ENCODE measurements at places on chromosomes 5 and 9.

DNA sequence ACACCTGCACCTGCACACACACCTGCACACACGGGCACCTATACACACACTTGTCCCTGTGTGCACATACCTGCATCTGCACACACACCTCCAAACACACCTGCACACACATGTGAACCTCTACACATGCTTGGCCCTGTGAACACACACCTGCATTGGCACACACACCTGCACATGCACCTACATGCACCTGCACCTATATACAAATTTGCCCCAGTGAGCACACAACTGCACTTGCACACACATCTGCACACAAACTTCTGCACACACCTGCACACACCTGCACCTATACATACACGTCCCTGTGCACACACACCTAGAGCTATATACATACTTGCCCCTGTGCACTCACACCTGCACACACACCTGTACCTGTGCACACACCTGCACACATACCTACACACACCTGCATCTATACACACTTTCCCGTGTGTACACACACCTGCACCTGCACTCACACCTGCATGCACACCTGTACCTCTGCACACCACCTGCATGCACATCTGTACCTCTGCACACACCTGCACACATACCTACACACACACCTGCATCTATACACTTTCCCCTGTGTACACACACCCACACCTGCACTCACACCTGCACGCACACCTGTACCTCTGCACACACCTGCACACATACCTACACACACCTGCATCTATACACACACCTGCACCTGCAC is 21.5 kb upstream of the LPCAT1 start:
- no peak for DNase-seq

DNA sequence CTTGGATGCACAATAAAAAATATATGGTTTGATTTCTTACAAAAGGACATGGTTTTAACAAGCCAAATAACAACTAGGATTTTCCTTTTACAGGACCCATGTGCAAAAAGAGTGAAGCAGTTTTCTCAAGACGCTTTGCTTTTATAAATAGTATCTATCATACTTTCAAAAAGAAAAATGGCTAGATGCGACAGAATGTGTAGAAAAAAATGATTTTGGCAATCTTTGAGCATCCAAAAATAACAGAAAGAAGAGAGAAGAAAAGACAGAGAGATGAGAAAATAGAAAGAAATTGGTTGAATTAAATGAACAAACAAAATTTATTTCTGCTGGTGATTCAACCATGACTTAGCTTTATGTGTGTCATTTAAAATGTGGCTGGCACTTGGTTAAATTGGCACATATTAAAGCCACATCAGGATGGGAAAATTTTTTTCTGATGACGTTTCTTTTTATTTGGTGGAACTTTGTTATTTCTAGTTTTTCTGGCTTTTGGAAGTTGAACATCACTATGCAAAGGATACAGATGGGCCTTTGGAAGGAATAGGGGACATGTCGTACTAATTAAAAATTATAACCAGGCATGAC is 35.6 kb upstream of the NREP start:
- no peak for DNase-seq

DNA sequence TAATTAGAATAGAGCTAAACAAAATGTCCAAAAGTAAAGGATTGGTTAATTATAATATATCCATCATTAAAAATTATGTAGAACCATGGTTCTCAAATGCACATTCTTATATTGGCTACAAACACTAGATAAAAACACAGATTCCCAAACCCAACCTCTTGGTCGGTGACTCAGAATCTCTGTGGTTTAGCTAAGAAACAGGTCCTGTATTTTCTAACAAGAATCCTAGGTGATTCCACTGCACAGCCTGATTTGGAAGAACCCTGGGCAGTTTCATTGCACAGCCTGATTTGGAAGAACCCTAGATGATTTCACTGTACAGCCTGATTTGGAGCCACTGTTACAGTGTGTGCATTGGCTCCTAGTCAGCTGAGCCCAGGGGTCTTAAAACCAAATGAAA is 67.9 kb downstream of the KIAA1958 start:
- no peak for DNase-seq

DNA sequence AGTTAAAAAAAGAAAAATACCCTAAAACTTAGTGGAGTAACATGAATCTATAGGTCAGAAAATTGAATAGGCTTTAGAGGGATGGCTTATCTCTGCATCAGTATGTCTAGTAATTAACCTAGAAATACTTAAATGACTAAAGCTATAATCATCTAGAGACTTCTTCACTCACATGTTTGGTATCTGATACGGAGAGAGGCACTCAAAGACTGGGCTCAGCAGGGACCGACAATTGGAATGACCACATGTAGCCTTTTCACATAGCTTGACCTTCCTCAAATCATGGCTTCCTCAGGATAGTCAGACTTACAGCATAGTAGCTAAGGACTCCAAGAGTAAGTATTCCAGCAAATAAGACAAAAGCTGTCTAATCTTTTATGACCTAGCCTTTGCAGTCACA is 105.3 kb upstream of the RORB start:
- DNase-seq: no peak

DNA sequence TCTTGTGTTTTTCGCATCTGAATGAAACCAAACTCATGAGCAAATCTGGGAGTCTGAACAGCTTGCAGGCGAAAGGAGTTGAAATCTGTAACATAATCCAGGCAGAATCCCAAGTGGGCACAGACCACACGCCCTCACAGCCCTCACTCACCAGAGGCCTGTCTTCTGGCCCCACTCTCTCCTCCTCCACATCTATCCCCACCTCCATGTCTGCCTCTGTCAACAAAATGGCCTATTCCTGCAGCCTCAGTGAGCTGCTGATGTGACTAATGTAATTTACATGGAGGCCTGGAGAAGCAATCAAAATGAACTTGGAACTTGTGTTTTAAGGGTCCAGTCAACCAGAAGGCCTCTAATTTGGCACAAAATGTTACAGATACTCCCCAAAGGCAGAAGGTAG is 136.6 kb downstream of the GNA14 start:
- no peak for DNase-seq

GRCh38 chr5:124180299-124180874 is 566.1 kb downstream of the ZNF608 start:
- DNase-seq: no peak

DNA sequence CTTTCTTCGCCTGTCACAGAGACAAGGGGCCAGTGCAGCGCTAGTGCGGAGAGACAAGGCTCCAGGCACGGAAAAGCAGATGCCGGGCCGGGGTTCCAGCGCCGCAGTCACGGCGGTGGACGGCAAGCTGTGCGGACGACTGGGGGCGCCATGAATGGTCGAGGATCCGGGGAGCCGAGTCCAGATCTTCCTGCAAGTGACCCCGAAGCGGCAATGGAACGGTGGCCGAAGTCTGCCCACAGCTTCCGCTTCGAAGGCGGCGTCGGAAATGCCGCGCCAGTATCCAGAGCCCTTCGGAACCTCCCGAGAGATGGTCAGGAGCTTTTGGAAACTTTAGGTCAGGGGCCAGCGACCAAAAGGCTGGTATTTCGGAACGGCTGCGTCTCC is 601 bp upstream of the FAF2 start:
- peak; percentile 3 for DNase-seq

- DNase-seq: no peak
Measured at GRCh38 chr9:2854617-2855016, 10.7 kb upstream of the PUM3 start.

- DNase-seq: no peak
Measured at GRCh38 chr9:121839726-121840500, 188.5 kb downstream of the DAB2IP start.

GRCh38 chr5:55966284-55966683 is 28.5 kb downstream of the IL6ST start:
- no peak for DNase-seq

DNA sequence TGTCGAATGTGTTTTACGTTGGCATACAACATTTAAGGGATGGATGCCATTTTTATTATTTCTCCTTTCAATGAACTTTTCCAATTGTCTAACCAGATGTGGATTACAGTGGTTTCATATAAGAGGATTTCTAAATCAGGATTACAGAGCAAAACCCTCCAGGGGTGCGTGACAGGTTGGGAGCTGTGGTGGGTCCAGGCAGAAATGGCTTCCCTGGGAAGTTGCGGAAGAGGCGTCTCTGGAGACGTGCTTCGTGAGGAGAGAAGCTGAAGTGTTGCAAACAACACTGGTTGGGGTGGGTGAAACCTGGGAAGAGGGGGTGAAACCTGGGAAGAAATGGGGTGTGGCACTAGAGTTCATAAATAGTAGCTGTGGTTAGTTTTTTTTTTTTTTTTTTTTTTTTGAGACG is 4.5 kb upstream of the RPL26L1 start:
- no peak for DNase-seq

DNA sequence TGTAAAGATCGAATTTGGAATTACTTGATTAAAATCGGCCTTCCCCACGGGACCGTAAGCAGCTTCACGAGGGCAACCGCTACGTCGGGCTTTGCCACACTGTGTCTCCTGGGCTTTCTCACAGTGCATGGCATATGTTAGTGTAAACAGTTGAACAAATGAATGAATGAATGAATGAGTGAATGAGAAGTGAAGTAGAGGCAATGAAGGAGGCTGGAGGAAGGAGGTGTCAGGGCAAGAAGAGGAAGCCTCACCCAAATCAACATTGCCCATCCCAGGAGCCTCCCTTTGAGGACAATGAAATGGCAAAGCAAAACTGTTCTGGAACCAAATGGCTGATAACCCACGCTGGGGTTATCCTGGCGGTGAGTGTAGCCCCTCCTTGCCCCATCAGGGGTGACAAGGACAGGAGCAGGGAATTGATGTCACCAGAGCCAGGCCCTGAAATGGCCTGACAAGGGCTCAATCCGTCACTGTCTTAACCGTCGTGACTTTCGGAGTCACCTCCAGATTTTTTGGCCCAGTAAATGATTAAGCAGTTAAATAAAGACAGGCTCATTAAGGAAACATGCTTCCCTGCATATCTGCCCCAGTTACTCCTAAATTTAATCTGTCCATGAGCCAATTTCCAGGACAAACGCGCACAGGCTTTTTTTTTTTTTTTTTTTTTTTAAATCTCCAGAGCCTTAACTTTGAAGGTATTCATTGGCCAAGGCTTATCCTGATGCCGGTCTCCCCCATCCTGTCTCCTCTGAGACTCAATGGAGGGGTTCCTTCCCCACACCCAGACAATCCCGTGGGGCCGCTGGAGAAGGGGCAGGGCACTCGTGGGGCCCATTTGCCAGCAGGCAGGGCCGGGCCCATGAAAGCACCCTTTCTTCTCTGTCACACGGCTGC is 88.4 kb upstream of the BOD1 start:
- no peak for DNase-seq

DNA sequence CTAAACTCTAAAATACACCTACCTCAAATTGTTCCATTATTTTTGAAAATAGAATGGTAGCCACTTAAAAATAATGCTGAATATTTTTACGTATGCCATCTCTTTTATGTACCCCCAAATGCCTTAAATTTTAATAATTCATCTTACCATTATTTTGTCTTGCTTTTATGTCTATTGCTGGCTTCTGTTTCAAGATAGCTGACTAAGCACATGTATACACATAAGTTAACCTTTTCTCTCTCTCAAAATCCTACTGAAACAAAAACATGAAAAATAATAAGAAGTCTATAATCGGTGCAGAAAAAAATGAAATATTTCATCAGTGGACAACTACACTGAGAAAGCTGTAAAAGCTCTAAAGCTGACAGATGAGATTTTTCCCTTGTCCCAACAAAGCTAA is 652.0 kb upstream of the ZNF608 start:
- DNase-seq: no peak

DNA sequence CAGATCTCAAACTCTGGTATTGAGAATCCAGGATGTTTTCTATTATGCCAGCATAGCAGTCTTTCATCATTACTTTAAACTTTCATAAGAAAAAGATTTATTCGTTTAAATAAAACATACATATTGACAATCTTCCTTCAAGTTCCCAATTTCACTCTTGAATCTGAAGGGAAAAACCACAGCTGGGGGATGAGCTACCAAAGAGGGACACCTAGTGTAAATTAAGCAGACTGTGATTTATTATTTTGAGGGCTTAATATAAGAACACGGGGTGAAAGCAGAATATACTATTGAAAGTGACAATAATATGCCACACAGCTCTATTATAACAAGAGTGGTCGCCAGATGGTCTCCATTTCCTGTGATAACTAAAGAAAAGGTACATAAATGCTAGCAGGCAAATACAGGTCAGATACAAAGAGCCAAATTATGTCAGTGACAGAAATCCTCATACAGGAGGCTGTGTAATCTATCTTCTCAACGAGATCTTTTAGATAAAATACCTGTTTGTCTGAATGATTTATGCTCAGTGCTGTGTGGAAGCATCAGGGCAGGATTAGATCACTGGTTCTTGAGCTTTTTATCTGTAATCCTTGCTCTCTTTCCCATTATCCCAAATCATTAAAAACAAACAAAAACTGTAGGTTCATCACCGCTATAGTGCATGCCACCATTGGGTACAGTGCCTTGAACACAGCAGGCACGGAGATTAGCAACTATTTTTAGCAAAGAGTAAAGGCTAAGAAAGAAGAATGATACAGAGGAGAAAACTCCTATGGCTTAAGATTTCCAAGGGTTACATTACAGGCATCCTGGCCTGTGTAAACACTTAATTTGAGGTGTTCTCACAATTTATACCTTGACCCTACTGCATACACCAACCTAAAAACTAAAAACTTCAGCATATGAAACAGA is 116.6 kb downstream of the DROSHA start:
- no peak for DNase-seq

DNA sequence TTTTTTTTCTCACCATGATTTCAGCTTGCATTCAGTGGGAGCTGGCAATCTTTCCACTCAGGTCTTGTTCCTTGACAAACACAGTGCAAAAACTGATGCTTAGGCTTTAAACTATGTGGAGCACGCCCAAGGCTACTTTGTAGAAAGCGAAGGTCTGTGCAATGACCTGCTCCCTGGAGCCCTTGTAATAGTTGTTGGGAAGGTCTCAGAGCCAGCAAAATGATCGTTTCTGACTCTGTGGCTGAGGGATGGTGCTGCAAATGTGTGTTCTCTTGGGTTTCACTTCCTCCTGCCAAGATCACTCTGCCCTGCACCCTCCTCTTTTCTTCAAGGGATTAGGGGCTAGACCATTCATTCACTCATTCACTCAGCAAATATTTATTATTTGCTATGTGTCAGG is 249.7 kb upstream of the MAP3K1 start:
- no peak for DNase-seq

DNA sequence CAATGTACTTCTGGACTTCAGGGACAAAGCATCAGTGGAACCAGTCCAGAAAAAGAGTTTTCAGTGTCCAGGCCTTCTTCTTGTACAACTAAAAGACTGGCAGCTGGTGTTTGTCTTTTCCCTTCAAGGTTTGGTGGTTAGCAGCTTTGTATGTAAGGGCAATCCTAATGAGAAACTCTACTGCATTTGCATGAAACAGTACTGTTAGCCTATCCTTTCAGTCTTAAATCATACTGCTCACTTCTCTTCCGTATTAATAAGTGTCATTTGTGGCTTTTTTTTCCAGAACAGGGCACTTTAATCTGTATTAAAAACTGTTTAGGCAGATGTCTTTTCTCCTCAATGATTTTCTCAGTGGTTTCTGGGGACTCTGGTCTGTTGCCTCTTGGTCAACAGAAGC is 48.9 kb downstream of the FAM174A start:
- no peak for DNase-seq

Measured in stimulated activated CD4-positive, alpha-beta T cell treated with anti-CD3 and anti-CD28 coated beads, Interleukin-1b, Interleukin-23, amount 100 ng/mL, for 24 hours (primary cell).